ENCODE measurements at places on chromosomes 5 and 9.

DNA sequence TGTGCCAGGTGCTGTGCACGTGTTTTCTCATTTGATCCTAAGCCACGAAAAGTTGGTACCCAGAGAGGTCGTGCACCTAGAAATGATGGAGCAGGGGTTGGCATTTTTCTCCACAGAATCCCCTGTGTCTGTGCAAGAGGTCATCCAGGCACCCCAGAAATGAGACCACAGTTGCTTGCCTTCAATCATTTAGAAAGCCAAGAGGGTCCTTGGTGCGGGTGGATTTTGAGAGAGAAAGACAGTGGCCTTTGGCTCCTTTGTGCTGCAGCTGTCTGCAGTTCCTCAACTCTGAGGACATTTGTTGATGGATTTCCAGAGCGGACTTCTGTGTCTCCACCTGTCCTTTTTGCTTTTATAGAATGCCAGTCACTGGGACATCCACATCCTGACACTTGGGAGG, 33.8 kb upstream of the SPRY4 start:
- DNase-seq: no peak

DNA sequence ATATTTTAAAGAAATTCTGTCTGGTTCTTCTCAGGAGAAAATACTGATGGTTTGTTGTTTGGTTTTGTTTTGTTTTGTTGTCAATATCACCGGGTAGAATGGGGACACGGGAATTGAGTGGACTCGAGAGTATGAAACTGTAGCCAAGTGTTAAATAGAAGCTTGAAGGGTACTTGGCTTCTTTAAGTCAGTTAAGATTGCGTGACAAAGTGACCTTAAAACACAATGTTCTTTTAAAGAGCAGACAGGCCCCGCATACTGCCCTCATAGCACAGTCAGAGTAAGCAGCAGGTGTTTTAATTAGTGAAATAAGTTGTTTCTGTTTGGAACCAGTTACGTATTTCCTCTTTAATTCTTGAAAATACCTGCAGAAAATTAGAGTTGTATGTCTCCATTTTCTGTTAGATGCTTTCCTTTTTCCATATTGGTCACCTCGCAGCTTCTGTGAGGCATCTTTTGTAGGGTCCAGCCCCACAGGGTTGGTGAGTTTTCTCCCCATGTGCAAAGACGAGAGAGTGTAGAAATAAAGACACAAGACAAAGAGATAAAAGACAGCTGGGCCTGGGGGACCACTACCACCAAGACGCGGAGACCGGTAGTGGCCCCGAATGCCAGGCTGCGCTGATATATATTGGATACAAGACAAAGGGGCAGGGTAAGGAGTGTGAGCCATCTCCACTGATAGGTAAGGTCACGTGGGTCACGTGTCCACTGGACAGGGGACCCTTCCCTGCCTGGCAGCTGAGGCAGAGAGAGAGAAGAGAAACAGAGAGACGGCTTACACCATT, 9.6 kb downstream of the TRIP13 start:
- no peak for DNase-seq

GRCh38 chr5:114727358-114727757, 365.5 kb downstream of the KCNN2 start:
- DNase-seq: no peak

DNA sequence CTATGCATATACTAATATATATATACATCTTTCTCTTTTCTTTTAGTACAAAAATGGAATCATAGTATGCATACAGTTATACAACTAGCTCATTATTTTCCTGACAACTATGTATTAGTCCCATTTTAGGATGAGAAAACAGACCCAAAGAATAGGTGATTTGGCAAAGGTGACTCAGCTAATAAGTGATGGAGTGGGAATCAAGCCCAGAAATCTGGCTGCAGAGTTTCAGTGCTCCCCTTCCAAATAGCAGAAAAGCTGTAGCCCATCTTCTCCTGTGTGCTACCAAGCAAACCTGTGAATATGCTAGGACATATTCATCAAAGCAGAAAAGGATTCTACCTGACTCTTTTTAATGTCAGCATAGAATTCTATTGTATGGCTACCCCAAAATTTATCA, 114.7 kb downstream of the ARL15 start:
- DNase-seq: no peak

All from activated naive CD4-positive, alpha-beta T cell treated with anti-CD3 and anti-CD28 coated beads, Interleukin-2, amount 10 ng/mL, durations not matched to agents 7 days and 5 days (primary cell).